ENCODE measurements at places on chromosomes 2 and 18.

GRCh38 chr2:170548304-170548703, 166.8 kb upstream of the SP5 start:
- DNase-seq, result no peak

DNA sequence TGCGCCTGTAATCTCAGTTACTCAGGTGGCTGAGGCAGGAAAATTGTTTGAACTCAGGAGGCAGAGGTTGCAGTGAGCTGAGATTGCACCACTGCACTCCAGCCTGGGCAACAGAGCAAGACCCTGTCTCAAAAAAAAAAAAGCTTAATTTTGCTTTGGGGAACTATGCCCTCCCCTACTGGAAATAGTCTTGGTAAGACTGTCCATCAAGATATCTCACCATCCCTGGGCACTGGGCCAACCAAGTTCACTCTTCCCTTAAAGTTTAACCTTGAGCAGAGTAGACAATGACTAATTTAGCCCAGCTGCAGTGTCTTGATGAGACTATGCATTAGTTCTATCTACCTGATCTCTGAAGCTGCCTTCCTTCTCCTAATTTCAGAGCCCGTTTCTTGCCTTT, 44.7 kb downstream of the ASXL2 start:
- DNase-seq, result no peak

DNA sequence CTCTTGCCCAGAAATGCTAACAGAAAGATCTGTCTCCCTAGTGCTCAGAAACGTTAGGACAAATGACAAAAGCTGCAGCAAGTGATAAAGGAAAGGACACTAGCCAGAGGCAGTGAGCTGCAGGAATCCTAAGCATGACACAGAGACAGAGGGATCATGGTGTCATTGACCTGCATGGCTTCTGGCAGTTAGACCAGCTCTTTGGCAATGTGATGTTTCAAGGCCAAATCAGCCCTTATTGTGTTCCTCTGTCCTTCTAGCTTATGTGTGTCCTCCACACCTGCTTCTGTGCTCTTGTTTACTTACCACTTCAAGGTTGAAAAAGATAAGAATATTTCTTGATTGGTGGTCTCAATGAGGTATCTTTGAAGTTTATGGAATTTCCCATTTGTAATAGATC, 120.8 kb downstream of the RHBDD1 start:
- no peak for DNase-seq

- no peak for DNase-seq
These were observed 497.2 kb upstream of the SYT4 start for GRCh38 chr18:43774497-43774896.

GRCh38 chr2:69965756-69966445, 4.5 kb upstream of the ASPRV1 start:
- no peak for DNase-seq

DNA sequence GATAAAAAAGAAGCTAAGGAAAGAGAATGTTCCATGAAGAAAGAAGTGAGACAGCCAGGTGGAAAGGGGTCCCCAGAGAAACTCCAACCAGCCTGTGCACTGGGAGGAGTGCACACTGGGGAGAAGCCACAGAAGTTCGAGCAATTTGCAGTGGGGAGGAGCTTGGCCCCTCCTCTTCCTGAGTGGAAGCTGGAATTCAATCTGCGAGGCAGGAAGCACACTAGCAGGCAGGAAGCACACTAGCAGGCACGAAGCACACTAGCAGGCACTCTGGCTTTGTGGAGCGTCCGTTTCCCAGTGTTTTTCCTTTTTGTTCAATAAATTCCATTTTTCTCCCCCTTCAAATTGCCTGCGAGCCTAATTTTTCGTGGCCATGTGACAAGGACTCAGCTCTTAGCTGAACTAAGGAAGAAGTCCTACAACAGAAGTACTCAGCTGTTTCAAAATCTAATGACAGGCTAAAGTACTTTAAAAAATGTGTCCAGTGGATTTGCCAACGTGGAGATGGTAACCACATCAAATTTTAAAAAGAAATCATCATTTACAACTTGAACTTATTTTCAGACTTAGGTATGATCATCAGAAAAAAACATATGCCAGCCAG, 21.4 kb upstream of the SPIRE1 start:
- no peak for DNase-seq

- DNase-seq, result no peak
These were observed 74.2 kb downstream of the NCAPH start for GRCh38 chr2:96409820-96410164.

- DNase-seq, result no peak
These were observed 24.9 kb upstream of the PID1 start for GRCh38 chr2:229296016-229296415.

DNA sequence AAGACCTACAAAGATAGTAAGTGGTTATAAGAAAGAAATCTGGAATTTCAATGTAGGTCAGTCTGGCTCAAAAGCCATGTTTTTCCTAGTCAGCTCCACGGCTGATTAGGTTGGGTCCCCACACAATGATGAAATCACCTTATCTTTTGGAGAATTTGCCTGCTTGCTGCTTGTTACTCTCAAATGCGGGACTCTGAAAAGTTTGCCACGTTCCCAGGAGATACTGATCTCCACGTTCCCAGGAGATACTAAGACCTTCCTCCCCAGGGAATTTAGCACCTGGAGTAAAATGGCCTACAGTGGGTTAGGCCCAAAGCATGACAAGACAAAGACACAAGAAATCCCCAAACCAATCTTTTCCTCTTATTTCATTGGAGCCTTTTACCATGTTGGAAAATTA, 449.6 kb downstream of the TNS1 start:
- DNase-seq, result no peak

DNA sequence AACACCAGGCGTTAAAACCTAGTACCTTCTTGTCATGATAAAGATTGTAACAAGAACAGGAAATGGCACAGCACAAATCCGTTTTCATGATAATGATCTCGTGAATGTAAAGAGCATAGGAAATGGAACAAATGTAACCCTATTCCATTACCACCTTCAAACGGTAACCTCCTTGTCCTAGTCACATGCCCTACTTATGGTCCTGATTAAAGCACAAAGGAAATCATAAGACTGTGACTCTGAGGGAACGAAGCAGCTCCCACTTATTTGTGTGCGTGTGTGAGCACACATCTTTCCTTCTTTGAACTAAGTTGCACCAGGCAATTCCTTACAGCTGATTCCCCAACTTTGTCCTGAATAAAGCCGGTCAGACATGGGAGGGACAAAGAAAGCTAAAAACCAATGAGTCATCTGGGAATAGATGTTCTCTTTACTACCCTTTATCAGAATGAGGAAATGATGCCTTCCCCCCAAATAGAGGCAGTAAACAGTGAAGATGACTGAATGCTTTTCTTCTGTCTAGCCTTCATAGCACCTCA, 192.6 kb downstream of the IKZF2 start:
- no peak for DNase-seq

- no peak for DNase-seq
These were observed 38.3 kb upstream of the WIPF1 start for GRCh38 chr2:174635776-174636404.

GRCh38 chr2:120936476-120937334, 201.0 kb downstream of the GLI2 start:
- no peak for DNase-seq

- DNase-seq, result peak; percentile 74
These were observed 52.7 kb downstream of the ST6GAL2 start for GRCh38 chr2:106833256-106833655.

DNA sequence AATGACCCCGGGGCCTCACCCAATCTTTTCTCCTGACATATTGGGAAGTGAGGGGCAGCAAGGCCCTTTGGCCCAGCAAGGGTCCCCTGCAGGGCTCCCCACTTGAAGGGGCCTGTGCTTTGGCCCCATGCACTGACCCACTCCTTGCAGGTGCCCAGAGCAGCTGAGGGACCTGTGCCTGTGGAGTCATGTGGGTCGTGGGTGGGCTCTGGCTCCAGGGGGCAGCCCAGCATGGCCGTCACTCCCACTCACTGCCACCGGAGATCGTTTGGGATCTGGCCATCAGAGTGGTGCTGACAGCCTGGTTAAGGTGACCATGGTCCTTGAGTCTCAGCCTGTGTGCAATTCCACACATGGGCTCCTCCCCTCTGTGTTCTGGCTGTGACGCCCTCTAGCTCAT, 31.7 kb upstream of the APCDD1 start:
- DNase-seq, result no peak

- DNase-seq, result no peak
These were observed 30.8 kb upstream of the TMEM87B start for GRCh38 chr2:112024231-112024630.

- no peak for DNase-seq
These were observed 324.0 kb upstream of the UBE2E3 start for GRCh38 chr2:180656455-180656847.

Data from Karpas-422 (cell line).